CMK (cell line): ENCODE measurements at places on chromosomes 4 and X.

DNA sequence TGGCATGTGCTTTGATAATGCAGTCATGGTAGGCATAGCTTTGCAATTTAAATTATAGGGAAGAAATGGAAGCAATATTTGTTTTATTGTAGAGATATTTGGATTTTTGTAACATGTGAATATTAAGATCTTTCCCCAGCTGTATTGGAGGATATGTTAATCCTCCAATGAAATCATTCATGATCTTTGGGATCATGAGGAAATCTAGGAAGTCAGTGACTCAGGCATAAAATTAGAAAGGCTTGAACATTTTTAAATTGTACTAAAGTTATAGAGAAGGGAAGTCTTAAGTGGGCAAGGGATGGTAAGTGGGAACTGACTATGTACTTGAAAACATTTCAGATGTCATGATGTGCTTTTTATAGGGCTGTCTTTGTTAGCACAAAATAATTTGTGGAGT, 46.8 kb downstream of the FIP1L1 start:
- DNase-seq: no peak

DNA sequence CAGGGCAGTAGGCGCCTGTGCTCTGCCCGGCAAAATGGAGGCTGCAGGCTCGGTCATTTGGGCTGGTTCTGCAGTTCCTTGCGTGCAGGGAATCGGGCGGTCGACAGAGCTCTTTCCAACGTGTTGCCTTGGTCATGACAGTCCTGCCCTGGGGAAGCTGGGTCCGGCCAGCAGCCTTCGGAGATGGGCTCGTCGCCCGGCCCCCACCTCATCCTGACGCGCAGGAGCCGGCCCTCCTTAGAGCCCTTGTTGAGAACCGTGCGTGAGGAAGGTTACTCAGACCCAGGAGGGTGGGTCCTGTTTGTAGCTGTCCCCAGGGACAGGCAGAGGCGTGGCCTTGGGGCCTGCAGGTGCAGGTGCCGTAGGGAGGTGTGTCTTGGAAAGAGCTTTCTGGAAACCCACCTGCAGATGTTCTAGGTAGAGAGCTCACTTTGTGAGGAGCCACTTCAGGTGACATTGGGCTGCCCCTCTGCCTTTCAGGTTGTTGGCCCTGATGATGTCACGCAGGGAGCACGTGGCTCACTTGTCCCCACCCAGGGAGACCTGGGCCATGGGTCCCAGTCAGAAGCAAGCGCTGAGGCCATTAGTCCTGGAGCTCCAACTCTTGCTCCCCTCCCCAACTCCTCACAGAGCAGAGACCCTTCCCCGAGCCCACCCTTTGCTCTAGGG, 15.2 kb upstream of the HGFAC start:
- DNase-seq: no peak

- no peak for DNase-seq
These were observed 28.3 kb upstream of the PLCXD1 start for GRCh38 chrX:252957-253291.

GRCh38 chr4:24881508-24882196, 31.2 kb downstream of the CCDC149 start:
- DNase-seq: no peak

- DNase-seq: no peak
These were observed 90.3 kb downstream of the COMMD8 start for GRCh38 chr4:47373174-47373573.

DNA sequence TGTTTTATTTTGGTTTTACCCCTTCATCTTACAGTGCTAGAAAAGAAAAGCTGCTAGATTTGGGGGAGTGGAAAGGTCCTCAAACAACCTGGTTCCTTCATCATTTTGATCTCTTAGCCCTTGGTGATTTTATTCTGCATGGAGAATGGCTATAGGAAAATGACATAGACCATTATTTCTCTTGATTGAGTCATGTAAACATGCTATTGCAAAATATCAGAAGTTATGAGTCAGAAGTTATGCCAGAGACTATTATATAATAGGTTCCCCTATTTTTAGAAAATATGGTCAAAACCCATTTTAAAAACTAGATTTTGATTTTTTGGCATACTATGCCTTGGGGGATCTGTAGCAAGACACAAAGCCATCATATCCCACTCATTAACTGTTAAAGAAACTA, 83.7 kb upstream of the FAM9C start:
- DNase-seq: no peak

DNA sequence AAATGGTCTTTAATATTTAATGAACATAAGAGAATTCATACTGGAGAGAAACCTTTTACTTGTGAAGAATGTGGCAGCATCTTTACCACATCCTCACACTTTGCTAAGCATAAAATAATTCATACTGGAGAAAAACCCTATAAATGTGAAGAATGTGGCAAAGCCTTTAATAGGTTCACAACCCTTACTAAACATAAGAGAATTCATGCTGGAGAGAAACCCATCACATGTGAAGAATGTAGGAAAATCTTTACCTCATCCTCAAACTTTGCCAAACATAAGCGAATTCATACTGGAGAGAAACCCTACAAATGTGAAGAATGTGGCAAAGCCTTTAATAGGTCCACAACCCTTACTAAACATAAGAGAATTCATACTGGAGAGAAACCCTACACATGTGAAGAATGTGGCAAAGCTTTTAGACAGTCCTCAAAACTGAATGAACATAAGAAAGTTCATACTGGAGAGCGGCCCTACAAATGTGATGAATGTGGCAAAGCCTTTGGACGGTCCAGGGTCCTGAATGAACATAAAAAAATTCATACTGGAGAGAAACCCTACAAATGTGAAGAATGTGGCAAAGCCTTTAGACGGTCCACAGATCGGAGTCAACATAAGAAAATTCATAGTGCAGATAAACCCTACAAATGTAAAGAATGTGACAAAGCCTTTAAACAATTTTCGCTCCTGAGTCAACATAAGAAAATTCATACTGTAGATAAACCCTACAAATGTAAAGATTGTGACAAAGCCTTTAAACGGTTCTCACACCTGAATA, 35.6 kb downstream of the ZNF141 start:
- DNase-seq: no peak

GRCh38 chr4:3294401-3295241, 1.8 kb downstream of the RGS12 start:
- no peak for DNase-seq

GRCh38 chrX:34300871-34301270, 168.8 kb upstream of the FAM47A start:
- DNase-seq: peak; percentile 22

GRCh38 chr4:147560625-147561024, 56.6 kb upstream of the TMEM184C start:
- DNase-seq: no peak

- DNase-seq: no peak
These were observed 56.9 kb upstream of the TMEM33 start for GRCh38 chr4:41878170-41878969.

DNA sequence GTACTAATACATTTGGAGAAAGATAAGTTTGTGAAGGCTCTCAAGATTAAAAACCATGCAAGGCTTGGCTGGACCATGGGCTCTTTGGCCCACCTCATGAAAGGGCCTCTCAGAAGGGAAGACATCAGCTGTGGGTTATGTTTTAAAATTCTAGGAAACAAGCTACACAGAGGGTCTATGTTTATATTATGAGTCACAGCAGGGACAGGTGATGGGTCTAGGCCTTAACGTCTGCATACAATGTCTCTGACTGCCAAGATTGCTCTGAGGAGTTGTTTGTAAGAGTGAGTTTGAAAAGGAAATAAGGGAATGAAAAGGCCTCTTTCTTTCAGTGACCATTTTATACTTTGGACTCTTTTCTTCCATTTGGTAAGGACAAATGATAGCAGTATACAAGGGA, 77.0 kb upstream of the ARMCX2 start:
- no peak for DNase-seq

GRCh38 chr4:101801958-101802357, 11.4 kb downstream of the BANK1 start:
- DNase-seq: no peak

- no peak for DNase-seq
These were observed 47.9 kb downstream of the BEND4 start for GRCh38 chr4:42104521-42104920.

GRCh38 chrX:17826609-17827496, 34.2 kb downstream of the RAI2 start:
- no peak for DNase-seq

GRCh38 chr4:184174571-184175488, 42.8 kb downstream of the ENPP6 start:
- no peak for DNase-seq

- DNase-seq: no peak
These were observed 432.8 kb downstream of the ANKRD50 start for GRCh38 chr4:124279741-124280140.

DNA sequence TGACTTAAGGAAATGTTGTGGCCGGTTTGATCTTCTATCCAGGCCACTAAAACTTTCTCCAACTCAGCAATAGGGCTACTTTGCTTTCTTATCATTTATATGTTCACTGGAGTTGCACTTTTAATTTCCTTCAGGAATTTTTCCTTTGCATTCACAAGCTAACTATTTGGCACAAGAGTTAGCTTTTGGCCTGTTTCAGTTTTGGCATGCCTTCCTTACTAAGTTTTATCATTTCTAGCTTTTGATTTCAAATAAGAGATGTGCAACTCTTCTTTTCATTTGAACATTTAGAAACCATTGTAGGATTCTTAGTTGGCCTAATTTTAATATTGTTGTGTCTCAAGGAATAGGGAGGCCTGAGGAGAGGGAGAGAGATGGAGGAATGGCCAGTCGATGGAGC, 79.8 kb upstream of the TLL1 start:
- DNase-seq: no peak

DNA sequence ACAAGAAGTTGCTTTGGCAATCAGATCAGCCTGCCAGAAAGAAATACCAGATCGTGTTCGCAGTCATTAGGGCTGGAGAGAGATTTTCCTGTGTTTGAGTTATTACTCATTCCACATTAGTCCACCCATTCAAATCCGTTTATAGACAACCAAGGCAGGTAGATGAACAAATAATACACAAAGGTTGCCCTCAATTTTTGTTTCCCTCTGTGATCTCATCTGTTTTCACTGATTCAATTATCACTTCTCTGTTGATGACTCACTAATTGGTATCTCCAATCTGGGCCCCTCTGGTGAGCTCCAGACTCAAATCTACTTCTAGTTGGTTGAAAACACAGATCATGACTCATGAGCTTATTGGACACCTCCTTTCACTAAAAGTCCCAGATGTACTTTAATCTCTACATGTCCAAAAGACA, 54.5 kb downstream of the CHM start:
- no peak for DNase-seq

DNA sequence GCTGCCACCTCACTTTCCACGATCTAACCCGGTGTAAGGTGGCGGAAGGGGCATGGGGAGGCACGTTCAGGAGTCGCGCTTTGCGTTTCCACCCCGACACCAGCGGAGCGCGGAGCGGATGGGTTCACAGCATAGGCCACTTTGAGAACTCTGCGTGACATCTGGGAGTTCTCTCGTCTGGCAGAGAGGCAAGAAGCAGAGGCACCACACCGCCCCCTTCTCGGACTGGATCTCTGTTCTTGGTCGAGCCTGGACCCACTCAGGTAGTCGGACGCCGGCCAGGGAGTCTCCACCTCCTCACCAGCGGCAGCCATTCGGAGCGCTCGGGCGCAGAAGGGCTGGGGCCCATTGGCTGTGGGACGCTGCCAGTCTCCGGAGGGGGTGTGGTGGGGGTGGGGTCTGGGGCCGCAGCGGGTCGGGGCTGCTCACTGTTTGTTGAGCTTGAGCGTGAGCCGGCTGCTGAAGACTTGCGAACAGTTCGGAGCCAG, at the start of gene DACH2:
DACH2 (plus strand) TSS at position 428 of the 488 bp plus-strand sequence.
- DNase-seq: no peak

GRCh38 chr4:110170861-110171260, 27.6 kb downstream of the ELOVL6 start:
- DNase-seq: no peak

- no peak for DNase-seq
These were observed at the start of gene CWH43 for GRCh38 chr4:48985976-48986653. CWH43 (plus strand) TSS chr4:48986275; CDS start chr4:48986430, 155 bp downstream.

DNA sequence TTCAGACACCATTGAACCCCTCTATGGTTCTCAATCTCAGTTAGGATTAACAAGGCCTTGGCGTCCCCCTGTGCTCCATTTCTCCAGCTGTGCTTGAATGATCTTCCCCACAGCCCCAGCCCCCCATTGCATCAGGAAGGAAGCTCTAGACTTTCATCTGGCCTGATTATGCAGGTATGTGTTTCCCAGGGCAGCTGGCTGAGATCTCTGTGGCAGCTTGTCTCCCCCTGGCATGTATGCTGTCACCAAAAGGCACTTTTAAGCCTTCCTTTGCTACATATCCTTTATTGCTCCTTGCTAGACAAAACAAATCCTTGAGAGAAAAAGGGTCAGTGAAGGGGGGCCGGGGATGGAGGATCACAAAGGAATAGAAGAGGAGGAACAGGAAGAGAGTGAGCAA, 1056.0 kb upstream of the SLIT2 start:
- DNase-seq: no peak

DNA sequence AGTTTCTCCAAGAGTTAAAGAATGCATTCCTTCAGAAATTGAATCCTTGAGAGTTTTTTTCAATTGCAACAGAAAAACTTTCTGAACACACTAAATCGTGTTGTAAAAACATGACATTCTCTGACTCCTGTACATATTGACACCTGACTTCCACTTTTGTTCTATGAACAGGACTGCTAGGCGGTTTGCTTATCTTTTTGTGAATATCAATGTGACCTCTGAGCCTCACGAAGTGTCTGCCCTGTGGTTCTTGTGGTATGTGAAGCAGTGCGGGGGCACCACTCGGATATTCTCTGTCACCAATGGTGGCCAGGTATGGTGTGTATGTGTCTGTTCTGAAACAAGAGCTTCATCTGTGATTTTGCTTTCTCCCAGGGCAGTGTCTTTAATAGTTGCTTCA, 71.9 kb downstream of the MAOA start:
- DNase-seq: no peak

- DNase-seq: no peak
These were observed 18.2 kb downstream of the NAAA start for GRCh38 chr4:75922588-75922987.

DNA sequence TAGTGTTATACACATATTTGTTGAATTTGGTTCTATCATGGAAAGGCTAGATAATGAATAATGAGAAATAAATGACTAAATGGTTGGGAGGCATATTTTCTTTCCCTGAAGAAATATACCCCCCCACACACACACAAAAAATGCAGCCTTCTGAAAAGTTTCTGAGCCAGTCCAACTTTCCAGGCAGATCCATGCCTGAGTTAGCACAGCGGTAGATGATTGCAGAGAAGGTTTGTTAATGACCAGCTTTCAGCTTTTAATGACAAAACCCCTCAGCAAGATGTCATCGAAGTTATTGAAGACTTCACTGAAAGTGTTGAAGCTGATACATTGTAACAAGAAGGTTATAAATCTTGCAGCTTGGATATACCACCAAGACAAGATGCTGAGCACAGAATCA, 61.4 kb downstream of the GBA3 start:
- DNase-seq: no peak

DNA sequence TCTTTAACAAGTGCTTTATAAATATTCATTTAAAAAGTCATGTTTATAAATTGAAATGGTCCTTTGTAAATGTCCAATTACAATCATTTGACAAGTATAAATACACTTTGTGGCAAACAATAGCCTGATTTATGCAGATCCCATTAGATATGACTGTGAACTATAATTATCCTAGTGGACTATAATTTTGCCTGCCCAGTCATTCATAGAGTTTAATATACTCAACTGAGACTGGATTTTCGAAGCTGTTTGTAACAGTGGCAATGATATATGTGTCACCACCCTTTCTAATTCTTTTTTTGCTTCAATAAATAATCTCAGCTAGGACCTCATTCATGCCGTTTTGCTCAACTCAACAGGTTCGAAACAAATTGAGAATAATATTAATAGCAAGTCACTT, 732.0 kb downstream of the PCDH18 start:
- no peak for DNase-seq

- no peak for DNase-seq
These were observed 42.9 kb downstream of the FAT4 start for GRCh38 chr4:125357675-125358074.
